Ureter (tissue), 1 donor: ENCODE measurements at places on chromosomes 16 and 17.

DNA sequence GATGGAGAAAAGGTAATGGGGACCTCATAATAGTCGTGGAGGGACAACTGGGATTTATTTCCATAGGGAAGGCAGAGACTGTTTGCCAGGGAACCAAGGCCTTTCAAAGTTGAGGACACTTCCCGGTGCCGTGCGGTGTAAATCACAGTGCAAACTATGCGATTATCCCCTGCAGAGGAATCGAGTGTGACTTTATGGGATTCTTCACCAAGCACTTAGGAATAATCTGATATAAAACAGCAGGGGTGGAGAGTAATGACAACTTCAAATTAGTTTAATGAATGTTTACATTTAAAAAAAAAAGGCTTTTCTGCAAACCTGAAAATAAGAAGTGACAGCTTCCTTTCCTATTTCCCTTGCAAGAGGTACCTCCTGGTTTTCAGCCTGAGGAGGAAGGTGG is 538.2 kb downstream of the MAF start:
- DNase-seq, result no peak

- DNase-seq, result peak; percentile 61
These were observed 5.4 kb upstream of the PRR35 start for GRCh38 chr16:554640-555365.

GRCh38 chr16:56885446-56886162 is 20.6 kb downstream of the SLC12A3 start:
- DNase-seq, result no peak

- no peak for DNase-seq
These were observed 12.4 kb upstream of the YWHAE start for GRCh38 chr17:1412185-1413110.

DNA sequence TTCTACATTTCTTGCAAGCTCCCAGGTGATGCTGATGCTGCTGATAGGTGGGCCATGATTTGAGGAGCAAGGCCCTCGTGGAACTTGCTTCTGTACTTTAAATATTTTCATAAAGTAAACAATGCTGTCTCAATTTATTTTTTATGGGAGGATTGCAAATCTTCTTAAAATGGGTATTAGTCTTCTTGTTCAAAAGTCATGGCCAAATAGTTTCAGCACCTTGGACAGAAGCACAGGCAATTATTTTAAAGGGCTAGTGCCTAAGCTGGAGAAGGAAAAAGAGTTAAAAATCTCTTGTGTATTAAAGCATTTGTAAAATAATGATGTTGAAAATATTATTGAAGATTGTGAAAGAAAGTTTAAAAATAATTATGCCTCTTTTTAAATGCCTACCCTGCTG is 50.5 kb downstream of the GPR139 start:
- DNase-seq, result no peak

- no peak for DNase-seq
These were observed 24.6 kb upstream of the WFDC1 start for GRCh38 chr16:84270071-84270470.

GRCh38 chr16:76194616-76195015 is 82.6 kb upstream of the CNTNAP4 start:
- no peak for DNase-seq

DNA sequence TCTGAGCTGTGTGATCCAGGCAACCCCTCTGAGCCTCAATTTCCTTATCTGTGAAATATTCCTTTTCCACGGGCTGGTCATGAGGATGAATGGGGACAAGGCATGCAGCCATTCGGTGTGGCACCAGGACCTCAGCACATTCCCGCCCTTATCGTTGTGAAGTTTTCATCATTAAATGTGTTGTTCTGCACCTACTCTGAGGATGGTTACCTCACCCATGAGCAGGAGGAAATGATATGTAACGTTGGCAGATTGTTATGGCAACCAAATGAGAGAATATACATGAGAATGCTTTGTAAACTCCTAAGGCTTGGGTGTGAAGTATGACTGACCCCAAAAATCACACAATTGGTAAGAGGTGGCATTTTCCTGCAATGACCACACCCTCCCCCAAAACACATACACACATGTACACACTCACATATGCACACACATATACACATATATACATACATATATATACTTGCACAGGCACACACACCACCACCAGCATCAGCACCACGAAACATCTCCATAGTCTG is 39.5 kb downstream of the SMARCE1 start:
- no peak for DNase-seq

DNA sequence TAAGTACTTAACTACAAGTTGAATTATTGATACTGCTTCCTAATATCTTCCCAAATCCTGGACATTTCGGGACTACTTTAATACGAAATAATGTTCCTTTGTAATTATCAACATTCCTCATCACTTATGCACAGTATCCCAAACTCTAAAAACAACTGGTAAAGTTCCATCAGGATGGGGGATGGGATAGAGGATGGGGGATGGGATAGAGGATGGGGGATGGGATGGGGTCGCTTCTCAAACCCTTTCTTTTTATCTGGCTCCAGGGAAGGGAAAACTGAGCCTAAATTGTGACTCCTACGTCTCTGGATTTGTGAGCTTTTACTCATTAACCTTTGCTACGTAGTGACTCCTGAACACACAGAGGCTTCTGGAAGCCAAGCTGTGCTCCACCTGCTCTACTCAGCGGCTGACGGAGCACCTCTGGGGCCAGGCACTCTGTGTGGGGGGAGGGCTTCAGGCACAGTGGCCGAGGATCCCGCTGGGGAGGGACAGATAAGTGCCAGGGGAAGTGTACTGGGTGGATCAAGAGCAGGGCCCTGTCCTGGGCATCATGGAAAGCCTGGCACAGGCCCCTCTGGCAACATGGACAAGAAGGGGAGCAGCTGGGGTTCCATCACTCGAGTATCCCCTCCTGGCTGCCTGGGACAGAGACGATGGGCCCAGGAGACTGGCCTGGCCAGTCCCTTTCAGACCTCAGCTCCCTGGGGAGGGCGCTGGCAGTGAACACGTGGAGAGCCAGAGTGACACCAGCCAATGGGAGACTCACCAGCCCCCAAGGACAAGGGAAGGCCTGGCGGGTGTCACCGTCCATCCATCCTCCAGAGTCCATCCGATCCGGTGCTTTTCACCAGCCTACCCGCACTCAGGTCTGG is 56.2 kb downstream of the PGS1 start:
- no peak for DNase-seq

GRCh38 chr16:16021020-16021419 is 71.6 kb downstream of the ABCC1 start:
- no peak for DNase-seq

- DNase-seq, result no peak
These were observed 381.8 kb downstream of the SOX9 start for GRCh38 chr17:72502371-72503341.

DNA sequence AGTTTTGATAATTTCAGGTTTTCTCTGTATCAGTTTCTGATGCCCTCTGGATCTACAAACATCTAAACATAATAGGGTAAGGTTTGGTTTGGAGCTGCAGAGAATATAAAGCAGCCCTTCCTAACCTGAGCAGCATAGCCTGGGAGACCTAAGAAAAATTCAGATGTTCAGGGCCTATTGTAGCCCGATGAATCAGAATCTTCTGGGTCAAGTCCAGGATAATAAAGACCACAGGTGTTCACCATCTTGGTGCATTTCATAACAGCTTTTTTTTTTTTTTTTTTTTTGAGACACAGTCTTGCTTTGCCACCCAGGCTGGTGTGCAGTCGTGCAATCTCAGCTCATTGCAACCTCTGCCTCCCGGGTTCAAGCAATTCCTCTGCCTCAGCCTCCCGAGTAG is 19.7 kb upstream of the ARHGAP17 start:
- no peak for DNase-seq

DNA sequence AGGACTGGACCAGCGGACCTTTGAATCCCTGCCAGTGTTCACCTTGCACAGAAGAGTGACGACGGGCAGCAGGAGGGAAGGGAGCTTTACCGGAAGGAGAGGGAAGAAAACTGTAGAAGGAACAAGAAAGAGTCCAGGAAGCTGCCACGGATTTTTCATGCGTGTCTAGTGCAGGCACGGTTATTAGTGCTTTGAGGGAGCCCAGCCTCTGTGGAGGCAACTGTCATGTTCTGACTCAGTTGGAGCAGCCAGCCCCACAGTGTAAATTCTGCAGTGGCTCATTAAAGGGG is 6.5 kb upstream of the HOXB13 start:
- no peak for DNase-seq

GRCh38 chr16:87086575-87086974 is 230.6 kb downstream of the C16orf95 start:
- DNase-seq, result no peak

DNA sequence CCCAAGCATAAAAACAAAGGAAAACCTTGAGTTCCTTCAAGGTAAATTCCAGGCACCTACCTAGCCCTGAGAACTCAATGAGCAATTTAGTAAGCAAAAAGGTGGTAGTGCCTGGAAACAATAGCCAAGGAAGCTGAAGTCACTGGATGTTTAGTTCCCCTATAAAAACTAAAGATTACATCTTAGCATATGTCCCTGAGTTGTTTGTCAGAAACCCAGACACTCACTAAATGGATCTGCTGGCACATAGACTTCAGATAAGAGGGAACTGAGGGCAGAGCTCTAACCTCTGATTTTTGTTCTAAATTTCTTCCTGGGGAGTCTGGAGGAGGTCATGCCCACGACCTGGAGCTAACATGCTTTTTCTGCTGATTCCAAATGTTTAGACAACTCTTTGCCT is 532.8 kb upstream of the SALL1 start:
- no peak for DNase-seq

GRCh38 chr16:88340755-88341150 is 42.0 kb upstream of the ZNF469 start:
- DNase-seq, result no peak
